ENCODE measurements at places on chromosomes 11 and 22.

DNA sequence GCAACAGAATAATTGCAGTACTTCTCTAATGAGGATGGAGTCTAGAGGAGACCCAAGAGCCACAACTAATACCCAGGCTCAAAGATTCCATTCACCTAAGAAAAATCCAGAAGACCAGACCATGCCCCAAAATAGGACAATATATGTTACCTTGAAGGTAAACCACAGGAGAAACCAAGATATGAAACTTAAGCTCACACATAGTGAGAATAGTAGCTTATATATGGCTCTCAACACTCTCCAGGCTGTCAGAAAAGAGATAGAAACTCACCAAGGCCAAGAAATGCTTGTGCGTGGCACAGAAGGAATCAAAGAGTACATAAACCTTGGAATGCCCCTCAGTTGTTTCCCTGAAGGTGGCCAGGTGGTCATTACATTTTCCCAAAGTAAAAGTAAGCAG is 9.1 kb downstream of the FAM111A start:
- DNase-seq, result no peak

DNA sequence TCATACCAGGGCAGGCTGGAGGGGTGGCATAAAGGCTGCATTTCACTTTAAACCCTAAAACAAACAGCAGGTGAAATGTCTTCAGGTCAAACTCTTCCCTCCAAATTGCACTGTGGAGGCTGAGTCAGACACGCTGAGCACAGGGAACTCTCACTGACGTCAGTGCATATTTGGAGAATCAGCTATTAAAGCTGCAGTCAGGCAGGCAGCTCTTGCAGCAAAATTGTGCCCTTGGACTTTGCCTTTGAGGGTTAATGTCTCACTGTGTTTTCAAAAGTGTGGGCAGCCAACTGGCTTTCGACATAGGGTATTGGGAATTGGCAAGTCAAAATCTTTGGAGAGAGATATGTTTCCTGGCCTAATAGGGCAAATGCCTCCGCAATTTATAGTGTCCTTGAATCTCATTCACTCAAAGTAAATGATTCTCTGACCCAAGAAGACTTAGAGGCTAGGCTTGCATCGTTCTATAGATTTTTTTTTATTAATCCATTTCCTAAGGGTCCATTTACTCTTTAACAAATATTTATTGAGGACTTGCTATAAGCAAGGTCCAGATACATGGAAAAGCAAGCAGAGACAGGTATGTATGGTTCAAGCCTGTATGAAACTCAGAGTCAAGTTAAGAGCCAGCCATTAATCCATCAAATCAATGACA is 27.7 kb upstream of the SMCO4 start:
- no peak for DNase-seq

DNA sequence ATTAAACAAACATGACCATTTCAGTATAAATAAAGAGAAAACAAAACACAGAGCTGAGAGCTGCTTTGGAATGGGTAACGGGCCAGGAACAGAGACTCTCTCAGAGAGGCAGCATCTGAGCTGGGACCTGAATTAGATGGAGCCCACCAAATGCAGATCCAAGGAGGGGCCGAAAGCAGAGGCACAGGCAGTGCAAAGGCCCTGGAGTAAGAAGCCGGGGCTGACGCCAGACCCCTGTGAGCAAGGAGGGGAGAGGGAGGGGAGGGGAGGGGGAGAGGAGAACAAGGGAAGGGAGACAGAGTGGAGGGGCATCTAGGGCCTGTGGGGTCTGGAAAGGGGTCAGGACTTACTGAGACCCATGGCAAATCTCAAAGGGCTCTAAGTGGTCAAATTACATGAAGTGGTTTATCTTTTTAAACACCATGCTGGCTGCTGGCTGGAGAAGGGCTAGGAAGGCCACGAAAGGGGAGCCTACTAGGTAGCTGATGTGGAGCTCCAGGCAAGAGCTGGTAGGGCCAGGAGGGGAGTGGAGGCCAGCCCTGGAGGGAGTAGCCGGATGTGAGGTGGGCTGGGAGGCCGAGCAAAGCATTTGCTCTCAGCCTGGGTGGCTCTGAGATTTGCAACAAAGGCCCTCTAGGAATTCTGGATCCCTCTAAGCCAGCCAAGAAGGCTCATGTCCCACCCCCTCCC is 3.2 kb downstream of the OSBPL5 start:
- DNase-seq, result peak; percentile 11

DNA sequence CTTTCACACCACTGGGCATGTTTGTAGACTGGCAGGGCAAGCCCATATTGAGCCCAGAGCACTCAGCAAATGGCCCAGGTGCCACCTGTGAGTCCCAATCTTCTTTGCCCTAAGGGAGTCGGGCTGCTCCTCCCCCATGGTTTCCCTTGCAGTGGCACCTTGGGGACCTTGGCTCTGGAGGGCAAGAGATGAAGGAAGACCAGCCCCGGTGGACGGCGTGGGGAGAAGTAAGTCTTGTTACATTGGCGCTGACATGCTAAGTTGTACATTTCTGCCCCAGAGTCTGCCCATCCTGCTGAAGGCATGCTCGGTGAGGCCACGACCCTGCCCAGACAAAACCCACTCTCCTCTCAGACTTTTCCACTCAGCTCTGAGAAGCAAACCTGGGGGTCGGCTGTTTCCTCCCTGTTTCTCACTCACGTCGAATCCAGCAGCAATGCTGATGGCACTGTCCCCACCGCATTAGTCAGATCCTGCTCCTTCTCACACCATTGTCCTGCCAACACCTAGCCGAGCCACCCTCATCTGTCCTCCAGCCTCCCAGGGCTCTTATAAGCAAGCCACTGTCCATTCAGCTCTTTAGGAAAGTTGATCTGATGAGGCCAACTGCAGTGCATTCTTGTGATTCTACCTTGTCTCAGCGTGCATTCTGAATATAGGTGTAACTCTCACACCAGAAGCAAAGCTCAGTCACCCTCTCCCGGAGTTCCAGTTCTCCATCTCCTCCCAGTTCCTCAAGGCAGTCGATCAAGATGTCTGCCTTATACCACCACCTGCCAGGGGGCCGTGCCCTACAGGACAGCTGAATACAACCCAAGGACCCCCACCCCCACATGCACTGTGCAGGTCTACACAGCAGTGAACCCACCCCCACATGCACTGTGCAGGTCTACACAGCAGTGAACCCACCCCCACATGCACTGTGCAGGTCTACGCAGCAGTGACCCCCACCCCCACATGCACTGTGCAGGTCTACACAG is 827.1 kb downstream of the TBC1D22A start:
- DNase-seq, result no peak

DNA sequence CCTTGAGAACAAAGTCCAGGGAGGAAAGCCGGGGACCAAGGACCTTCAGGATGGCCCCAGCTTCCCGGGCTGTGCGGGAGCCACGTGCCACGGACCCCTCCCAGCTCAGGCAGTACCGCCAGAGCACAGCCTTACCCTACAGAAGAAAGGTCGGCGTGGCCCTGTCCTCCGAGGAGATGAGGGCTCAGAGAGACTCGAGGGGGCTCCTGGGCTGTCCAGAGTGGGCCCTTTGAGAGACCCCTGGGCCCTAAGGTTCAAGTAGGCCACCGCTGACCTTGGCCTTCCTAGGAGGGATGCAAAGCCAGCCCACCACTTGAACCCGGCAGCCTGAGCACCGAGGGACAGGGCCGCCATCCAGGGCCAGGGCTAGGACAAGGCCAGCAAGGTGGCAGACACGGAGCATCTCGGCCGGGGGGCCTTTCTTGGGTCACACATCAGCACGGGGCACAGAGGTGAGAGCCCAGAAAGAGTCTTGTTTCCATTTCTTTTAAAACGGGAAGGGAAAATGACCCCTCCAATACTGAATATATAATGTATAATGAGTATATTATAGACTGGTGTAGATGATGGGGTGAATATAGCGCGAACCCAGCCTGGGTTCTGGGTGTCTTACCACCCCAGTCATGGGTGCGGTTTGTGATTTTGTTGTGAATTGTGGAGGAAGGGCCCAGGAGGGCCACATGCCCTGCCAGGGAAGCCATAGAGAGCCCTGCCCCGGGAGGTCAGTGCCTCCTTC is 34.4 kb upstream of the PPARA start:
- DNase-seq, result peak; percentile 49

DNA sequence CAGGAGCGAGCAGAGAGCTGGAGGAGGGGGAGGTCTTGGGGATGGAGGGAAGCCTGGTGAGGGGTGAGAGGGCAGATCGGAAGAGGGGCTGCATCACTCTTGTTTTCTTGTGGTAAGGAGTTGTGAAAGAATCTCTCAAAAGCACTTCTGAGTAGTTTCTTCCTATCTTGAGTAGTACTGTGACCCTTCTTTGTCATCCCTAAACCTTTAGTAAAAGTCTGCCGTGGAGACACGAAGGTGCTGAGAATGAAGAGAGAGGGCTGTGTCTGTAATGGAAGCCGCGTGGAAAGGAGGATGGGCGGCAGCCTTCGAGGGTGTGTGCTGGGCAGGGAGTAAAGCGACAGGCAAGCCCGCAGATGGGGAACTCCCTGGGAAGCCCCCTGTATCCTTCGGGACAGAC is 237.8 kb downstream of the TBC1D22A start:
- no peak for DNase-seq

DNA sequence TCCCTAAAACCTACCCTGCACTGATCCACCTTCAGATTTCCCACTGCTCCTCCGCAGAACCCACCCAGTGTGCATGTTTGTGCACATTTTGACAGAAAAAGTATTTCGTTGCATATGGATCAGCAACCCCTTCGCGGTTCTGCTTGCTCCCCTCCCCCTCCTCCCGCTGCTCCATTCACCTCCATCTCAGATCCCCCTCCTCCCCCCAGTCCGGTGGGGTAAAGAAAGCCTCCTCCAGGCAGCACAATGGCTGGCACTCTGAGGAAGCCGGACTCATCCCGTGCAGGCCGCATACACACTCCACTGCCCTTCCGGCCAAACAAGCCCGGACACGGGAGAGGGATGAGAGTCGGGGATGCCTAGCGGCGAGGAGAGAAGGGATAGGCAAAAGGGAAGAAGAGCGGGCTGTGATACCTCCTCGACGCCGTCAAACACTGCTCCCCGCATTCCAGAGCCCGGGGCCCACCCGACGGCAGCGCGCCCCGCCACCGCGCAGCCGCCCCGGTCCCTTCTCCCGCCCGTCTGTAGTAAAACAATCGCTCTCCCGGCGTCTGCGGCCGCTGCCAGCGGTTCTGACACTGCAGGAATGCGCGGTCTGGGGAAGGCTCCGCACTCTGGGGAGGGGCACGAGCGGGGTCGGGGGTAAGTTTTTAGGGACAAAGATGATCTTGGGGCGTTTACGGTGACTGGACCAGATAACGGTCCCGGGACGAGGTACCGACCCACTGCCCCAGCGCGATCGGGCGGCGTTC is 915 bp downstream of the FEZ1 start:
- peak; percentile 57 for DNase-seq

GRCh38 chr11:934527-934926 is 8.9 kb downstream of the AP2A2 start:
- no peak for DNase-seq

DNA sequence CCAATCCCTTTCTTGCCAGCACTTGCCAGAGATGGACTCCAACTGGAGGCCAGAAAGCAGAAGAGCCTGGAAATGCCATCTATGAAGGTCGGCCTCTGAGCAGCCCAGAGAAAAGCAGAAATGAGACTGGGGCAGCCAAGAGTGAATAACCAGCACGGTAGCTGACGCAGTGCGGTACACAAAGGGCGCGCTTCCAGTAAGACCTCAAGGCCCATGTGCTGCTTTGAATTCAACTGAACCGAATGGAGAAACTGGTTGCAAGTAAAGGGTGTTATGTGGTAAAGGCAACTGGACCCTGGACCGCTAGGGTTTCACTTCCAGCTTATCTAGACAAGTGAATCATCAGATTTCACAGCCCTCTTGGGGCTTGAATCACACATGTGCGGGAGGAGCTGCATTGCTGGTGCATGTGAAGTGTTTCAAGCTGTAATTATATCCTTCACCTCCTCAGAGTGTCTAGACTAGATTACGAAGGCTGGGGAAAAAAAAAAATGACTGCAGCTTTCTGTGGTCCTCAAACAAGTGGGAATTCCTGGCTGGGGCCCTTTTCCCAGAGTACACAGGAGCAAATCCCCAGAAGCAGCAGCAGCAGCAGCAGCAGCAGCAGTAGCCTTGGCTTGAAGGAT is 128.9 kb downstream of the CCDC34 start:
- peak; percentile 53 for DNase-seq

GRCh38 chr11:71184421-71185210 is 67.8 kb downstream of the SHANK2 start:
- no peak for DNase-seq

DNA sequence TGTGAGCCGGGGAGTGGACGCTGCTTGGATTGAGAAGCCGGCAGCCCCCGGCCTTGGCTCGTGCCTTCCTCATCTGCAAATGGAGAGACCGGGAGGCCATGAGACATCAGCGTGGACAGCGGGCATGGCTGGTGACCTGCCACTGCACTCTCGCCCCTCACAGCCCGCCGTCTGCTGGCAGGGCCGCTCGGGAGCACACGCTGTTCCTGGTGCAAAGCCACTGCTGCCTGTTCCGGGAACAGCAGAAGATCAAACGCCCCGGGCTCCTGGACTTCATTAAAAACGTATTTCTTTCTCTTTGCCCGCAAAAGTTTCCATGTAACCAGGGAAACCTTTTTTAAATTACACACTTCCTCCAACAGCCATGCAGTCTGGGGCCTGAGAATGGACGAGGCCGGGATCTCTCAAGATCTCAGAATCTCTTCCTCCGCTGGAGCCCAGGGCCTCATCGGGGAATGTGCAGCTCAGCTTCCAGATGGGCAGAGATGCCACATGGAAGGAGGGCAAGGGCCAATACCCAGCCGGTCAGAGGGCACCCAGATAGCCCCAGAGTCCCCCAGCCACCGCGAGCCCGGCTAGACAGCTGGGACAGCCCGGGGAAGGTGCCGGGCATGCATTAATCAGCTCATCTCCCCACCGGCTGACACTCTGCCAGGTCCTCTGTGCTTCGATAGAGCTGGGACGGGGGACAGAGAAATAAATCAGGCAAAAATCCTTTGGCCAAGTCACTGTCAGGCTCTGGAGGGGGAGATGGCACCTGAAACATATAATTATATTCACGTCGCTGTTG is 62.8 kb upstream of the PRR5 start:
- DNase-seq, result peak; percentile 86

DNA sequence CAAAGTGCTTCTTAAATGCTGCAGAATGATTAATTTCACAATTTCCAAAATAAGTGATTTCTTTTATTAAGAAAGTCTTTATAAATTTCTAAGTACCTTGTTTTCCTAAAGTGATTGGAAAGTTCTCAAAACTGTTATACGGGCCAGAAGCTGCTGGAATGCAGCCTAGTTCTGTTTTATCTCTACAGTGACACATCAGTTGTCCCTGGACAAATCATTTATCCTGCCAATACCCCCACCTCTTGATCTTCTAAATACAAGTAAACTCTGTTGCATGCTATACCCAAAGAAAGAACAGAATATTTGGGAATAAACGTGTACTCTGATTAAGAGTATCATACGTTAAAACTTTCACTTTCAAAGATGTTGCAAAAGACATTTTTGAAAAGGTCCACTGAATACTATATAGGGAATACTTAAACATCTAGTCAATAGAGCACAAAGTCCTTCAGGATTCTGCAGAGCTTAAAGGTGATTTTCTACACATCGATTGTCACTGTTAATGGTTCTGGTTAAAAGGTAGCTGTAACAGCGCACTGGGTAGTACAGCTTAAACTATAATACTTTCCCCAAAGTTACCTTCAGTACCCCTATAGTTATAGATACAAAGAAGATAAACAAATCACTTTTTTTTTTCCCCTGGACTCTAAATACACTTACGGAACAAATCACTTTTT is 92.1 kb upstream of the APOA1 start:
- DNase-seq, result no peak
